ENCODE measurements at places on chromosomes 12 and 14.

DNA sequence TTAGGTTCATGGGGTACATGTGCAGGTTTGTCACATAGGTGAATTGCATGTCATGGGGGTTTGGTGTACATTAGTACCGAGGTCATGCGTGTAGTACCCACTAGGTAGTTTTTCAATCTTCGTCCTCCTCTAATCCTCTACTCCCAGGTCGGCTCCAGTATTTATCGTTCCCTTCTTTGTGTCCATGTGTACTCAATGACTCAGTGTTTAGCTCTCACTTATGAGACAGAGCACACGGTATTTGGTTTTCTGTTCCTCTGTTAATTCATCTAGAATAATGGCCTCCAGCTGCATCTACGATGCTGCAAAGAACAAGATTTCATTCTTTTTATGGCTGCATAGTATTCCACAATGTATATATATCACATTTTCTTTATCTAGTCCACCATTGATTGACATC lies 850.9 kb upstream of the MDGA2 start:
- DNase-seq, result no peak

GRCh38 chr12:75890141-75890540 lies 141.4 kb downstream of the PHLDA1 start:
- DNase-seq, result no peak

DNA sequence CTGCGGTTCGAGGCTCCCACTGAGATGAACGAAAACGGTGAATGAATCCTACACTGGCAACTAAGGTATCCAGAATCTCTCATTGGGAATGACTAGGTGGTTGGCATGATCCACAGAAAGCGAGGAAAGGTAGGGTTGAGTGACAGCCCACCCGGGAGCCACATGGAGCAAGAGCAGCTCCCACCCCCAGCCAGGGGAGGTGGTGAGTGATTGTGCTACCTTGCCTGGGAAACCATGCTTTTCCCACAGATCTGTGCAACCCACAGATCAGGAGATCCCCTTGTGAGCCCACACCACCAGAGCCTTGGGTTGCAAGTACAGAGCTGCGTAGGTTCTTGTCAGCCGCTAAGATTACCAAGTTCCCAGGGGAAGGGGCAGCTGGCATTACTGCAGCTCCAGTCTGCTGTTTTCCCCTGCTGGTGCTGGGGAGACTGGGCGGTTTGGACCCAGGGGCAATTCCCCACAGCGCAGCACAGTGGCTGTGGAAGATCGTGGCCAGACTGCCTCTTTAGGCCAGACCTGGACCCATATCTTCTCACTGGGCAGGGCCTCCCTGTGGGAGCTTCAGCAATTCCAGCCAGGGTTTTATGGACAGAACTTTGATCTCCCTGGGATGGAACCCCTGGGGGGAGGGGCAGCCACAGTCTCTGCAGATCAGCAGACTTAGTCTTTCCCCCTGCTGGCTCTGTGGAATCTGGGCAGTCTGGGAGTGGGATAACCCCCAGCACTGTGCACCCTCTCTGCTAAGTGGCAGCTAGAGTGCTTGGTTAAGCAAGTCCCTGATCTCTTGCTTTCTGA lies 44.6 kb upstream of the PPP4R3A start:
- no peak for DNase-seq

DNA sequence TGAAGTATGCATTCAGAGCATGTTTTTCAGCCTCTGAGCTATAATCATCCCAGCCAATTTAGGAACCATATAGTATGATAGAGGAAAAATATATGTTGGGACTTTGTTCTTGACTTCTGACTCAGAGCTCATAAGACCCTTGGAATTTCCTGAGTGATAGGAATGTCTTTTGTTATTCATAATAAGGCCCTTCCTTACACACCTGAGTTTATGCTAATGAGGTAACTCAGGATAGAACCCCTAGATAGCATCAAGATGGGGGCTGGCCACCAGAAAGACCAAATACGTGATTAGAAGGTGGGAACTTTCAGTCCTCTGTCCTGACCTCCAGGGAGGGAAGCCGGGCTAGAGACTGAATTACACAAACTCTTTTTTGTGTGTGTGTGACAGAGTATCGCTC lies 32.4 kb upstream of the PLEK2 start:
- no peak for DNase-seq

GRCh38 chr14:73935666-73936065 lies 14.2 kb downstream of the FAM161B start:
- no peak for DNase-seq

DNA sequence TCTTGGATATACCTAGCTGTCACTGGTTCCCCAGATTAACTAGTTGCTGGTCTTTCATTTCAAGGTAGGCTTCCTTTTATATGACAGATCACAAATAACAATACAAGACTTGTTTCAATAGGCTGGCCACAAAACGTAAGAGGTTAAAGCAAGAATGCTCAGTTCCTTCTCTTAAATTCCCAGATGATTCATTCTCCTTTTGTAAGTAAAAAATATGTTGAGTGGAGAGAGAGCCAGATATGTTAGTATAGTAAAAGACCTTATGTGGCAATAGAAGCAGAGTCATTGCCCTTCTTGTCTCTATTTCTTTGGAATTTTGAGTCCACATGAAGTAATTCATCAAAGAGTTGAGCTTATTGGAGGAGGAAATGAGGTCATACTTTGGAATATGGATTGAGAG lies 939.0 kb upstream of the ATXN7L3B start:
- DNase-seq, result no peak

DNA sequence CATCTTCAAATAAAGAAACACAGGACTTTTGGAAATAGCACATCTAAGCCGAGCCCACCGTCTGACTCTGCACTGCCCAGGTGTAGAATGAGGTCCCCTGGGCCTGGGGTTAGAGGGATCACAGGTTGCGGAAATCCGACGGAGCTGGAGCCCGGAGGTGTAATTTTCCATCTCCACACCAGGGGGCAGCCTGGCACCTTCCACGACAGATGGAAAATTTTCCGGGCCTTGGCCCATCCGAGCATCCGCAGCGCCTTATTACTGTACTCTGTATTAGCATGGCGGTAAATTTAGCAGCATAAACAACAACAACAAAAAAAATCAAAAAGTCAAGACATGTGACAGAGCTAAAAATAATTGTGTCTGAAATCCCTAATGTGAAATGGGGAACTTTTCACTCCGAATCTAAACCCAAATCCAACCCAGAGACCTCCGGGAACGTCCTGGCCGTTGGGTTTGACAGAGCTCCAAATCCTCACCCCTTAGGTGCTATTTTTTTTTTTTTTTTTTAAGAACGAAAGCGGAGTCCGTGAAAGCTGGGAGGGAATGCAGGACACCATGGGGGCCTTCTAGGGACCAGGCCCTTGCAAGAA lies 93.9 kb downstream of the KSR2 start:
- peak; percentile 57 for DNase-seq

DNA sequence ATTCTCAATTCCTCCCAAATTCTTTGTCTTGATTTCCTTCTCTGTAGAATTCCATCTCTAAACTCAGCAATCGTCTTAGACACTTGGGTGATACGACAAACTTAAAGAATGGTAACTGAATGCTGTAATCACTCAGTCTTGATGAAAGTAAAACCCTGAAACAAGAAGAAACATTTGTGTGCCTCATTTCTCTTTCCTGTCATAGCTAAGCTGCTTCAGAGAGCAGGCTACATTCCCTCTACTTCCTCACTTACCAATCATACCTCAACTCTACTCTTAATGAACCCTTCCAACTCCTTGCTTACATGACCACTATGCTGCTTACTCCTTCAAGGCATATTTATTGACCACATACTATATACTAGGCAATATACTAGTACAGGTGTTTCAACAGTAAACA lies 8.3 kb downstream of the MAP4K5 start:
- DNase-seq, result no peak

GRCh38 chr14:100645196-100645981 lies 58.2 kb upstream of the BEGAIN start:
- DNase-seq, result peak; percentile 72

DNA sequence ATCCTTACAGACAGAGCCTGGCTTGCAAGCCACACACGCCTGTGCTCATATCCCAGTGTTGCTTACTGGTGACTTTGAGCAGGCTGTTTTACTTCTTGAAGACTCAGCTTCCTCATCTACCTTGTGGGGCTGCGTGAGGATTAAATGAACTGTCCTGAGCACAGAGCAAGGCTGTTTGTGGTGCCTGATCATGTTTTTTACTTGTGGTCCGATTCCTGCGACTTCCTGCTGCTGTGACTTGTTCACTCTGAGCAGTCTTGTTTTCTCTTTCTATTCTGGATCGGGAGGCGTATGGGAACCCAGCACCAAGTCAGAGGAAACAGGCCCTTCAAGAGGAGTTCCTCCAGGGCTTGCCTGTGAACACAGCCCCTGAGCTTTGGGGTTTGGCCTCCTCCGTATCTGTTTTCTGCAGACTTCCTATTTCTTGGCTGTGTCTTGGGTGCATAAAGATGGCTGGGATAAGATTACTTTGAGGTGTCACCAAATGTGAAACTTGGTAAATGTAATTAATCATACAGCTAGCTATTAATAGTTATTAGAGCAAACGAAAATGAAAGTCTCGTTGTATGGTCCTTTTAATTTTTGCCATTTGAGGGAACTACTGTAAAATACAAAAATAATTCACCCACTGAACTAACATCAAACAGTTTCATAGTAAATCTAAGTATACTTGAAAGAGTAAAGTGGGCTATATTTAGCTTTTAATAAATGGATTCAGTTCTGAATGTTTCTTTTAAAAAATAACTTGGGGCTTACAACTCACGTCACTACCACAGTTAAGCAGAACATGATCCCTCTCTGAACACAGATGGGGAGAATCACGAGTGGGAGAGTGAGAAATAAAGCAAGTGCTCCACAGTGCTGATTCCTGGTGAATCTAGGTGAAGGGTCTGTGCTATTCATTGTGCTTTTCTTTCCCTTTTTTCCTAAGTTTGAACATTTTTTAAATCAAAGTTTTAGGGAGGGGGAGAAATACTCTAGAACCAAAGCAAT lies 251.5 kb downstream of the FOXN3 start:
- DNase-seq, result no peak

DNA sequence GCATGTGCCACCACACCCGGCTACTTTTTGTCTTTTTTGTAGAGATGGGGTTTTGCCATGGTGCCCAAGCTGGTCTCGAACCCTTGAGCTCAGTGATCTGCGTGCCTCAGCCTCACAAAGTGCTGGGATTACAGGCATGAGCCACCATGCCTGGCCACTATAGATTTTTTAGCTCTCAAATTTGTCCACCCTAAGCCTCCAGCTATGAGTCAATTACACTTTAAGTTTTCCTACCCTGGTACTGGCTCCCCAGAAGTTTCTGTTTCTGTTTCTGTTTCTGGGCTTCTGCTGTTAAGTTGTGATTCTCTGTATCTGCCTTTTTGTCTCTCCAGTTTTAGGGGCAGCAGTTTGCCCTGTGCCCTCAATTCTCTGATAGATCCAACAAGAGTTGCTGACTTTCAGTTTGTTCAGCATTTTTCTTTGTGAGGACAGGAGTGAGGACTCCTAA lies 4.4 kb upstream of the TINF2 start:
- no peak for DNase-seq

DNA sequence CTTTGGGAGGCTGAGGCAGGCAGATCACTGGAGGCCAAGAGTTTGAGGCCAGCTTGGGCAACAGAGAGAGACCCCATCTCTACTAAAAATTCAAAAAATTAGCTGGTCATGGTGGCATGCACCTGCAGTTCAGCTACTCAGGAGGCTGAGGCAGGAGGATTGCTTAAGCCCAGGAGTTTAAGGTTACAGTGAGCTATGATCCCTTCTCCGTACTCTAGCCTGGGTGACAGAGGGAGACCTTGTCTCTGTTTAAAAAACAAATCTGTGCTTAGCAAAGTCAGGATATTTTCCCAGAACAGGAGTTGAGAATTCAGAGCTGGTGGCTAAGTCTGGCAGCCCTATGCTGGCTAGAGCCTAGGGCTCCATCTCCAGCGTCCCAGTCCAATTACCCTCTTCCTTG lies 142.9 kb upstream of the PZP start:
- no peak for DNase-seq

GRCh38 chr14:105305791-105306190 lies 5.0 kb upstream of the BRF1 start:
- no peak for DNase-seq
